Cortex of kidney (tissue), 1 donor: ENCODE measurements at places on chromosomes 5 and 9.

DNA sequence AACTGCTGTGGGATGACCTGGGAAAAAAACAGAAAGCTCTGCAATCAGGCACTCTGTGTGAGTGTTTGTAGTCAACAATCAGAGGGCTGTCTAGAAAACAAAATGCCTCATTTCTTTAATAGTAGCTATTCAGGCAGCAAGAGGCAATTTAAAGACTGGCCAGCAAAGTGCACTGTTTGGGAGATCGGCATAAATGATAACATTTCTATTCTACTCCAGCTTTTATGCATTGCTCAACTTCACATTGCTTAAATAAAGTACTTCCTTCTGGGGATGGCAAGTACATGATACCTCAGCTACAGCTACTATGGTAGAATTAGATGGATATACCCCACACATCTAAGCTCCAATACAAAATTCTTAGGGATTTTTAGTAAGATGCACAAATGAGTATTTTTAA, 193.1 kb downstream of the DCP2 start:
- DNase-seq, result no peak

- DNase-seq, result no peak
Measured at GRCh38 chr5:61613679-61614078, 281.6 kb downstream of the ZSWIM6 start.

DNA sequence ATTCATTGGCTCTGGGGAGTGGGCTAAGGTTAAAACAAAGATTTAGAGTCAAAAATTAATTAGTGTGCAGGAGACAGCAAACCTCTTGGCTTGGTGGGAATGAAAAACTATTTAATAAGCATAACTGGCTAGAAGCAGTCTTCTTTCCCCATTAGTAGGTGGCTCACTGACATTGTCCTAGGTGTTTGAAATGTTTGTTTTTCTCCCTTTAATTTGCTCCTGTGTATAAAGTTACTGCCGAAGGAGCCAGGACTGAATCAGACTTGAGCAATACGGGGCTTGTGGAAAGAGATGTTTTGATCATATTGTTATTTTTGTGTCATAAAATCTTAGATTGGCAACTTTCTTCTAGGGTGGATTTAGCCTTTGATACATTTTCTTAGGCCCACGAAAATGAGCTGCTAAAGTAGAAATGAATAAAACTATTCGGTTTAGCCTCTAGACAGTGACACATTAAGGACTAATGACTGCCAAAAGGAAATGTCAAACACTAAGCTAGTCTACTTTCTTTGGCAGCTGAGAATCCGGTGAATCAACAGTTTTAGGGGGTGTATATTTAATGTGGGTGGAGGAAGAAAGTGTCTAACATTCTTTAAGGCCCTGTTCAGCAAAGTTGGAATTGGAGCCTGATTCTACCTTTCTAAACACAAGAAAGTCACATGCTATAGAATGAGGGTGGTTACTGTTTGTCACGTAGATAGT, 30.2 kb downstream of the LRRTM2 start:
- DNase-seq, result no peak

- no peak for DNase-seq
Measured at GRCh38 chr9:91185193-91185886, 176.4 kb downstream of the AUH start.

DNA sequence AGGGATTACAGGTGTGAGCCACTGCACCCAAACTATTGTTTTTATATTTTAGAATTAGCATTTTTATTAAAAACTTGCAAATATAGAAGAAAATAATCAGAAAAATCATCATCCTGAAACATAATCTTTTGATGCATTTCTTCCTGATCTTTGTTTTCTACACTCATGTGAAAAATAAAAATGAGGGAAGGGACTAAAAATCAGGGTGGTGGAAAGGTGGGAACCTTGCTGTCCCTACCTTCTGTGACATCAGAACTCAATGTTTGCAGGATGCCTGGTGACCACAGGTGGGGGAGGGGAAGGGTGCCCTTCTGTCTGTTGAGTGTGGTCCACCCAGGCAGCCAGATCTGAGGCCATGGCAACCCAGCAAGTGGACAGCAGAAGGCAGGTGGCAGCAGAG, at the start of gene SMIM23:
Gene SMIM23, plus strand, starts transcription at position 301 of the 400 bp plus-strand sequence. Its CDS starts 55 bp downstream, at position 356.
- DNase-seq, result no peak
